Stimulated activated CD8-positive, alpha-beta memory T cell treated with anti-CD3 and anti-CD28 coated beads, Interleukin-2, amount 100 ng/mL, for 1 hour (primary cell): ENCODE measurements at places on chromosomes 7 and 10.

GRCh38 chr10:32790483-32790882 lies 167.5 kb downstream of the ITGB1 start:
- no peak for DNase-seq

- peak; percentile 27 for DNase-seq
Measured at GRCh38 chr7:151756076-151756731, 120.7 kb downstream of the PRKAG2 start.

DNA sequence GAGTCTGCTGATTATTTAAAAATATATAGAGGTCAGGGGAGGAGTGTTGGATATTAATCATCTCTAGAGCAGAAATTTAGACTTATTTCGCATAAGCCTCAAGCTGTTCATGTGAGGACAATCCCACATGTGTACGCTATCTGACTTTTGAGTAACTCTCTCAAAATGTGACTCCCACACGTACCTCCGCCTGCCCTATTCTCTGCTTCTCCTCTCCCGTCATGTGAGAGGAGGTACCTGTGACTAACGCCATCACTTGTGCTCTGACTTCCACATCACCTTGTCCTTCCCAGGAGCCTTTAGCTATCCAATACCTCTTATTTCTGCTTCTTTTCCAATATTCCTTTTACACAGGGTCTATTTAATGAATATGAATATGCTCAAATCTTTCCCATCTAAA lies 119.3 kb upstream of the CALCR start:
- no peak for DNase-seq

- no peak for DNase-seq
Measured at GRCh38 chr7:78543976-78544375, 745.4 kb downstream of the PHTF2 start.

DNA sequence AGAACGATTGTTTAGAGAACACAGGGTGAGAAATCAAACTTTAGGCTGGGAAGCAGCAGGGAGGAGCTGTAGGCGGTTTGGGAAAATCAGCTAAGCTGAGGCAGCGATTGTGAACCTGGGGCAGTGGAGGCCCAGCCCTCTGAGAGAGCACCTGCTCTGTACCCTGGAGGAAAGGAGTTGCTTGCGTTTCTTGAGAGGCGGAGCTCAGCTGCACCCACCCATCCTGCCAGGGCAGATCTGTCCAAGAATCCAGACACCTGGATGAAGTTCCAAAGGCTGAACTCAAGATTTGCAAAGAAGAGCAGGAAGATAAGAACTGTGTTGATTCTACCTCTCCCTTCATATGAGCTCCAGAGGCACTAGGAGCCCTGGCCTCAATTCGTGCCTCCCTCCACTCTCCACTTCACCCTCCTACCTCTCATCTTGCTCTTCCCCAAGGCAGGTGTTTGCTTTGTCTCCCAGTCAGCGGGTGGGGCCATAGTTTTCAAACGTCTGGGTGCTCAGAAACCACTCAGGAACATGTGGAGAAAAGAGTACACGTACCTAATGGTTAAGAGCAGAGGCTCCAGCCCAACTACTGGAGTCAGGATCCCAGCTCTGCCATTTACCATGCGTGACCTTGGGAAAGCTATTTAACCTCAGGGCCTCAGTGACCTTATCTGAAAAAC lies 21.5 kb upstream of the TMEM213 start:
- DNase-seq, result no peak

- peak; percentile 4 for DNase-seq
Measured at GRCh38 chr7:123748171-123748733, 551 bp downstream of the WASL start.

- no peak for DNase-seq
Measured at GRCh38 chr7:65264258-65264657, 109.4 kb upstream of the ZNF92 start.

DNA sequence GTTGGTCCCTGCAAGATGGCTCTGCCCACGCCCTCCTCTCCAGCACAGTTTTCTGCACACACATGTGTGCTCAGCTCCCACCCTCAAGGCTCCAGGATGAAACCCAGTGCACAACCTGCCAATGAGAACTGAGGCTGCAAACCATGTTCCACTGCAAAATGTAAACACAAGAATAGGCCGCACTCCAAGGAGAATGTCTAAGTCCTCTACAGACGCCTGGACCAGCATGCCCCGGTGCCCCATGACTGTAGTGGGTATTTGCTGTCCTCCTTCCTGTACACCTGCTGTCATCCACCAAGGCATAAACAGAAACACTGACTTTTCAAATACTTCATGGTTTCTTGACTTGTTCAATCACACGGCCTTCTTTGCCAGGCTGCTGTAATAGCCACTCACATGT lies 72.6 kb downstream of the COBL start:
- DNase-seq, result no peak

DNA sequence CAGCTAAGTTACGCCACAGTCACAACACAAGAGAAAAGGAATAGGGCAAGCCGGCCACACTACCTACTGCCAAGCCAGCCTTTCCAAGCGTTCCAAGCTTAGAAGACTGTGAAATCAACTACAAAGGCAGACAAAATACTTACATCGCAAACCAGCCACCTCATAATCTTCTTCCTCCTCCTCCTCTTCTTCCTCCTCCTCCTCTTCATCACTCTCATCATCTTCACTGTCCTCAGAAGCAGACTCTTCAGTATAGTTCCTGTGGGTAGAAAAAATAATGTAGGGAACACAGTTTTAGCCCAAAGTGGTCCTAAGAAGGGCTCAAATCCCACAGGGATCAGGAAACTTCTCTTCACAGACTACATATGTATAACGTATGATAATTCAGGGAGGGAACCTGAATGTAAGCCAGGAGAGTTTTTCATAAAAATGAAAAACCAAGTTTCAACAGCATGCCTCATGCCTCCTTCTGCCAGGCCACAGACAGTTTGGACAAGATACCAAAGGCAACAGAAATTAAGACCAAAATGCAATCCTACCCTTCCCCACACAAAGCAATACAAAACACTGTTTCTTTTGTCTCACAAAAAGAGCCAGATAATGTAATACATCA lies 13.6 kb downstream of the FZD9 start:
- no peak for DNase-seq

GRCh38 chr7:148041156-148041555 lies 549.4 kb upstream of the C7orf33 start:
- DNase-seq, result no peak

DNA sequence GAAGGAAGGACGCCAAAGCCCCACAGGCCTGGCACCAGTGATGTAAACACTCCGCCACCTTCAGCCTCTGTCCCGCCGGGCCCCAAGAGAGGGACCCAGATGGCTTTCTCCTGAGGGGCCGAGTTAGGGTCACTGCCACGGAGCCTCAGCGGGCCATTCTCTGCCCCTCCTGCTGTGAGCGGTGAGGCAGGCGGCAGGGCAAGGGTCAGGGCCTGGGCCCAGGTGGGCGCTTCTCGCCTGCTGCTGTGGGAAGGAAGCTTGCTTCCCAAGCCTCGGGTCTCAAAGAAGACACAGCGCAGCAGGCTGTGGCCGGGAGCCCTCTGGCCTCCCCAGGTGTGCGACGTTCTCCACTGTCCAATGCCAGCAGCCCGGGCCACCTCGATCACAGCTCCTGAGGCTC lies 84.8 kb downstream of the PROSER2 start:
- no peak for DNase-seq

DNA sequence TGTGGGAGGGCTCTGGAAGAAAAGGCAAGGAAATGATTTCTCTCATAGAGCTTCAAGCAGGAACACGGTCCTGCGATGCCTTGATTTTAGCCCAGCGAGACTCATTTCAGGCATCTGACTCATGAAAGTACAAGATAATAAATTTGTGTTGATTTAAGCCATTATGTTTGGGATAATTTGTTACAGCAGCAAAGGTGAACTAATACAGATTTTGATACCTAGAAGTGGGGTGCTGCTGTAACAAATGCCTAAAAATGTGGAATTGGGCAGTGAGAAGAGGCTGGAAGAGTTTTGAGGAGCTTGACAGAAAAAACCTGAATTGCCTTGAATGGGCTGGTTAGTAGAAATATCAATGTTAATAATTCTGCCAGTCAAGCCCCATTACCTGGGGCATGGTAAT lies 44.1 kb upstream of the NRF1 start:
- DNase-seq, result no peak

DNA sequence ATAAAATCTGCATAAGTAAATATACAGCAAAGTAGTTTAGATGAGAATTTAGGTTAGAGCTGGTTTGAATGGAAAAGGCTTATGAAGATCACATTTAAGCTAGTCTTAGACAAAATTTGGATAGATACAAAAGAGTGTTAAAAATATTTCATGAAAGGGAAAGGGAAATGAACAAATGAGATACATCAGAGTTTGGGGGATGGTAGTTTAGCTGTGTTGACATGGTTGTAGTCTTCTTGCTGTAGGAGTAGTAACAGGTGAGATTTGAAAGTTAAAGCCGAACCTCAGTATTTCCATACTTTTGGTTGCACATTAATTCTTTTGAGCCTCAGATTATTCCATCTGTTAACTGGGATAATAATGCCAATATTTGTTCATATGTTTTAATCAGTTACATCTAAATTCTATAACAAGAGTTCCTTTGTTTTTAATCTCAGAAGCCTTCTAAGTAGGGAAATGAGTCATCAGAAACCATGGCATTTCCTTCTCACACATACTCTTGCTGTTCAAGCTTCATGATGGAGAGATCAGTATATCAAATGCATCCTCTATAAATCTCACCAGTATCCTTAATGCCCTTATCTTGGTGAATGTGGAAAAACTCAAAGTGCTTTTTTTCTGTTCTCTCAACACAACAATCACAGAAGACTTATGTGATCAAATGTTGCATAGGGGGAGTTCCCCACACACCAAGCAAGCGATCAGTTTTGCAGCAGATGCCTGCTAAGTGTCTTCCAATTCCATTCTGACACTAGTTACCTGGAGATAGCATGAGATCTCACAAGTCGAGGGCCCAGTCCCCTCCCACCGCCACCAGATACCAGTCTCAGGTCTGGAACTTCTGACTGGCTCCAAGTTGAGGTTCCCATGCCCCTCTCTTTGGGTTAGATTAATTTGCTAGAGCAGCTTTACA lies 84.7 kb downstream of the MAPK8 start:
- DNase-seq, result no peak

GRCh38 chr10:61313460-61313859 lies 139.7 kb downstream of the TMEM26 start:
- no peak for DNase-seq

DNA sequence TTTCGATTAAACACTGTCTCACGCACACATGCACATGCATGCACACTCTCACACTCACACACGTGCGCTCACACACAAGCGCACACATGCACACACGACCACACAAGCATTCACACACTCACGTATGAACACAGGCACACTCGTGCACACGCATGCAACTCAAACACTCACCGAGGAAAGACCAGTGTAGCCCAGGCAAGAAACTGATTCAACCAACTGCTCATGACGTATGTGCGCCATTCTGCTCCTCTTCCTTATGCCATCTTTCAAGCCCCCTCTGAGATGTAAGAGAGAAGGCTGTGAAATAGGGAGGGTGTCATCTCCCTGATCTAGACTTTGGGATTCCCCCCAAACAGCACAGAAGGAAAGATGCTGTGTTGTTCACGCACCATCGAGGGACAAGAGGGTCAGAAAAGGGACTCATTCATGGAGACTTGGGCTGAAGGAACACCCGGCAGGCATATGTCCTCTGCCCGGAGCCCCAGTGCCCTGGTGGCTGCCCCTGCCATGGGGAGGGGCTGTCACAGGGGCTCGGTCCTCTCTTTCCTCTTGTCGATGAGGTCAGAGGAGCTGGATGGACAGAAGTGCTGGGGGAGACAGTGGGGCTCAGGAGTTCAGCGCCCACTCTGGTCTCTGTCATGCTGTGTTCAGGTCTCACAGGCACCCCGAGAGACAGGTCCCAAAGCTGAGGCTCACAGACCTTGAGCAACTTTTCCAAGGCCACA lies 130.1 kb upstream of the SHH start:
- no peak for DNase-seq

GRCh38 chr7:34720289-34720688 lies 62.3 kb downstream of the NPSR1 start:
- DNase-seq, result no peak

- no peak for DNase-seq
Measured at GRCh38 chr7:81355911-81356310, 413.9 kb downstream of the HGF start.
